CD4-positive, alpha-beta T cell (primary cell): ENCODE measurements at places on chromosomes 3 and 15. TPM values are rescaled to one million over a fixed set of nuclear protein-coding genes. Genes with fewer than 3 reads are reported as not detected.

DNA sequence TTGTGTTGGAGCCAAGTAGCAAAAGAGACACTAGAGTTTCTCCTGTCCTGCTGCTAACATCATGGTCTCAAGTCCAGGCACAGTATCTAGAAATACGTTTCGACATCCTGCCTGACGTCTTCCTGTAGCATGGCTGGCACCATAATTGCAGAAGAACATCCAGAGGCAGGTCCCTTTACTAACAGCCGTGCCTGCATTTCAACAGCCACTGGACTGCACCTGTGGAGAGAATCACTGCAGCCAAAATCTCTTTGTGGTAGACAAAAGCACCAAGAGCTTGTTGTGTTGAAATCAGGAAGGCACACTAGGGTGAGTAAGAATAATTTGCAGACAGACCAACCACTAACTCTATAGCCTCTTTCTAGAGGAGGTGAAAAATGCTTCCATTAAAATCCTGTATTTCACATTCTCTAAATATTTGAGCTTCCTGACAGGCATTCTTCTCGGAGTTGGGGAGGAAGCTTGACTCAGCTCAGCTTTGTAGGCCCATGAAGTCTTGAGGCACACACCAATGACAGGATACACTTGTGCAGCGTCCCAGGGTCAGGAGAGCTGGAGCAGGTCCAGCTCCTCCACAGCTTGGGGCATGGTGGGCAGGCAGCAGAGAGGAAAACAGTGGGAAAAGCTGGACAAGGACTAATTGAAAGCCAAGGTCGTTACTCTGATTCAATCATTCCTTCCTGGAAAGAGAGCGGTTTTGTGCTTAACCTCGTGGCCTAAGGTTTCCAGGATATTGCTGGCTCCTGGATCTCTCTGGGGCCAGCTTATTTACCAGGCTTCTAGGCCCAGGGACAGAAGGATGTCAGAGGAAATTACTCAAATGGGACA lies 244.9 kb downstream of the FAM43A start:
- no peak for DNase-seq
- no peak overlapping the region for H3K27ac ChIP-seq
- no peak overlapping the region for H3K4me3 ChIP-seq
- no peaks in the 10 kb centered on the region for H3K4me1 ChIP-seq

DNA sequence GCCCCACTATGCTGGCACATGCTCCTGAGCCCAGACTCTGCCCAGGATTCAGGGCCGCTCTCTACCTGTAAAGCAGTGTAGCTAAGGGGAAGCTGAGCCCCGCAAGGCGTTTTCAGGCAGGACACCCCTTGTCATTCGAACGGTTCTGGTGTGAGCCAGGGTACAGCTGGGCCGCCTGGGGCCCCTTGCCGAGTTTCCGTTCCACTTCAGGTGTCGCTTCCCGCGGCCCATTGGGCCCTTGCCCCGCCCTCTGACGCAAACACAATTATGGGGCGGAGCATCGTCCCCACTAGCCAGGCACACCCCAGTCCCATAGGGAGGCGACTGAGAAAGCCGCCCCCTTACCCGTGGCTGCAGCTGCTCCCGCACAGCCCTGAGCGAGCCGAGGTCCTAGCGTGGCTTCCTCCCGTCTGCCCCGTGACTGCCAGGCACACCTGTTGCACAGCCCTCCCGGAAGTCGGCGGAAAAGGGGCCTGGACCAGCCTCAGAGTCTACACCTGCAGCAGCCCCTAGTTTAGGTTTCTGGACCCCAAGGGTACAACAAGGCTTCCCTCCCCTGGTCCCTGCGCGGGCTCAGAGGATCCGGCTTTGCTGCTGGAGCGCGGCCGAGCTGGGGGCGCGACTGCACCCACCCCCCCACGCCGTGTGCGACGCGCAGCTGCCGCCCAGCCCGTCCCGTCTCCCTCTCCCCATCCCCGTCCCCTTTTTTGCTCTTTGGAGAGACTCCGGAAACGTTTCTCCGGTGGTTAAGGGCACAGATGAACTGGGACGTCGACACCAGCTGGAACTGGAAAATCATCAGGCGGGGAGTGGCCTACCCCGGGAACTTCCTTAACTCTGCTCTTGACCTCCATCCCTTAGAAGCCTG lies at the start of gene PLSCR2:
Gene PLSCR2, minus strand, starts transcription at position 412 of the 868 bp plus-strand sequence. CDS start 9,657 bp downstream, outside the sequence.
- H3K27ac ChIP-seq: peak within 1 kb of the TSS; percentile 32
- peak; percentile 69 for DNase-seq
- H3K36me3 ChIP-seq: no peaks in the 10 kb centered on the region
- no peaks in the 10 kb centered on the region for H3K27me3 ChIP-seq

GRCh38 chr15:100565591-100565990 lies 36.4 kb downstream of the LINS1 start:
- H3K27ac ChIP-seq: no peak overlapping the region
- H3K4me3 ChIP-seq: no peak overlapping the region
- peaks cover 5% of the 10 kb centered on the region for H3K4me1 ChIP-seq
- no peak for DNase-seq
- no peaks in the 10 kb centered on the region for H3K27me3 ChIP-seq
- H3K36me3 ChIP-seq: peaks cover 23% of the 10 kb centered on the region

- DNase-seq: no peak
- no peak overlapping the region for H3K27ac ChIP-seq
- H3K4me1 ChIP-seq: peaks cover 4% of the 10 kb centered on the region
- H3K36me3 ChIP-seq: peaks cover 13% of the 10 kb centered on the region
- no peaks in the 10 kb centered on the region for H3K27me3 ChIP-seq
Measured at GRCh38 chr3:4722103-4722502, 229.0 kb downstream of the ITPR1 start.

DNA sequence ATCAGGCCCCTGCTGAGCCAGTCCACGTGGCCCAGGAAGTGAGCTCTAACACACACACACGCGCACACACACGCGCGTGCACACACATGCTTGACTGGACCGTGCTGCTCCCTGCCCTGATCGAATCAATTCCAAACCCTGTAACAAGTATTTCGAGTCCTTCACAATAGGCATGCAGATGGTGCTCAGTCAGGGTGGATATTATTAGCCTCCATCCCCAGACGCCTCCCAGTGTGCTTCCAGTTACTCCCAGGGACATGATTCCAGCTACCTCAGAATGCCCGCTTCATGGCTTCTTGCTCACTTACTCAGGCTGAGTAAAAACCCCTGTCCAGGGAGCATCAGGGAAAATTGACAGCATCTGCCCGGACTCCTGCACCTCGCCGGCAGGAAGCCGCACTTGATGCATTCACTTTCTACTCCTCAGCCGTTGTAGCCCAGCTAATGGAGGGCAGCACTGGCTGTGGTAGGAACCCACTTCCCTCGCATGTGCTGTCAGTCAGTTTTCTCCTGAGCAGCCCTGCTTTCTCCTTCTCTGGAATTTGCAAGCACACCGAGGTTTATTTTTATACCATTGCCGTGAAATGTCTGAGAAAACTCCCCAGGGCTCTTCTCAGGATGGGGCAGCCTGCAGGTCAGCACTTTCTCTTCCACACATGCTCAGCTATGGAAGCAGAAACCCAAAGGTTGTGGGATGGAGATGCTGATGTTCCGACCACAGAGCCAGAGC lies 126.1 kb upstream of the ABHD17C start:
- H3K4me3 ChIP-seq: no peak overlapping the region
- peaks cover 13% of the 10 kb centered on the region for H3K27me3 ChIP-seq
- no peak overlapping the region for H3K27ac ChIP-seq
- no peaks in the 10 kb centered on the region for H3K4me1 ChIP-seq
- H3K36me3 ChIP-seq: no peaks in the 10 kb centered on the region

DNA sequence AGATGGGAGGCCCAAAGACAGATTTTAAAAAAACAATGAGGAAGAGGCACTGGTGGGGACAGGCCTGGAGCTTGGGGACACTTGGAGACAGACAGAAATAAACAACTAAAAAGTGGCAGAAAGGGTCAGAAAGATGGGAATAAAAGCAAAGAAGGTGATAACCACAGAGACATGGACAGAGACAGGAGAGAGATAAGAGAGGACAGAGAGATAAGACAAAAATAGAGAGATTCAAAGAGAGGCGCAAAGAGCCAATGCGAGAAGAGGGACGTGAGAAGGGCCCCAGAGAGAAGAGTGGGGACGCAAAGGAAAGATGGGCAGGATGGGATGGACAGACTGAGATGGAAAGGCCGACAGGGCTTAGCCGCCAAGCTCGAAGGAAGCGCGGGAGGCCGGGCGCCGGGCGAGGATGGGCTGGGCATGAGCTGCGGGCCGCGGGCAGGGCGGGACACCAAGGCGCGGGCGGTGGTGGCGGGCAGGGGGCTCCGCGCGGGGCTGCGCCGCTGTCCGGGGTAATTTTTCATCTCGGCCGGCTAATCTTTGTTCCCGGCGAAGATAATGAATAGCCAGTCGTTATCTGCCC lies 3.1 kb upstream of the GATA2 start:
- H3K27me3 ChIP-seq: peaks cover 49% of the 10 kb centered on the region
- no peak for DNase-seq

DNA sequence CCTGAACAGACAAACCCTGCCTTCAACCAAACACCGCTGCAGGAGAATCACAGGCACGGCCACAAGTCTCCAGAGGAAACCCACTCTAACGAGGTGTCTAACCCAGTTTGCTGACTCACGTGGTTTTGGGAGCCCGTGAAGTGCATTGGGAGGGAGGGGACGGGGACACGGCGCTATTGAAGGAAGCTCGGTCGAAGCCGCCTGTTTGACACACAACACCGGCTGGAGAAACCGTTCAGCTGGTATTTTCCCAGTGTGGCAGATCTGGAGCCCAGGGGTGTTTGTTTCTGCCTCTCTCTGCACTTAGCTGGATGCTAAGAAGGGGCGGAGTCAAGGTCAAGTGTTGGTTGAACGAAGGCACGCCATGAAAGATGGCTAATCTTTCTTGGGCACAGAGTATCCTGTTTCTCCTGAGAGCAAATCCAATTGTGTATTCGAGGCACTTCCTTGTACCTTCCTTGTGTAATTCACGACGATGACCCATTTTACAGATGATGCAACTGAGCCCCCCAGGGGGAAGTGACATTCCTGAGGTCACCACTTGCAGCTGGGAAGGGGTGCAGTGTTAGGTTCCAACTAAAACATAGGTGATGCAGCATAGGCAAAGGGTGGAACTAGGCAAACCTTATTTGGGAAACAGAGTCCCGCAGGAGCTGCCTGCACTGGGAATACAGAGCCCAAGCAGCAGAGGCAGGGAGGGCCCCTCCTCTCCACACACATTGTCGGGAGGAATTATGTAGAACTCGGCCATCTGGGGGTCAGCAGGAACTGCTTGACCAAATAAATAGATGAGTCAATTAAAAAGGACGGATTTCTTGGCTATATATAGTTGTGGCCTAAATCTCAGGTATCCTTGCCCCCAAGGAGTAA lies 22.5 kb downstream of the SLC6A6 start:
- H3K27me3 ChIP-seq: no peaks in the 10 kb centered on the region
- H3K27ac ChIP-seq: peak overlapping the region; percentile 8
- H3K4me1 ChIP-seq: peaks cover 84% of the 10 kb centered on the region
- peak; percentile 50 for DNase-seq

- DNase-seq: no peak
- no peak overlapping the region for H3K4me3 ChIP-seq
- no peaks in the 10 kb centered on the region for H3K36me3 ChIP-seq
- no peaks in the 10 kb centered on the region for H3K27me3 ChIP-seq
- no peak overlapping the region for H3K27ac ChIP-seq
- no peaks in the 10 kb centered on the region for H3K4me1 ChIP-seq
Measured at GRCh38 chr3:30227571-30228301, 378.7 kb upstream of the TGFBR2 start.

DNA sequence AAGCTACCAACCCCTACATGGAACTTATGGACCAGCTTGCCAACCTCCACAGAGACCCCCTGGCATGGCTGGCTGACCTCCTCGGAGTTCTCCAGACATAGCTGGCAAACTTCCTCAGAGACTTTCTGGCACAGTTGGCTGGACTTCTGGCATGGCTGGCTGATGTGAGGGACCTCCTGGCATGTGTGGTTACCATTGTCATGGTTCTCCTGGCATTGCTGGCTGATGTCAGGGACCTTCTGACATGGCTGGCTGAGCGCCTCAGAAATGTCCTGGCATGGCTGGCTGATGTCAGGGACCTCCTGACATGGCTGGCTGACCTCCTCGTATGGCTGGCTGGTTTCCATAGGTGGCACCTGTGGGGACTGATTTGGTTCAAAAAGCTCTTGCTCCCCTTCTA lies 17.5 kb downstream of the MAP1A start:
- H3K36me3 ChIP-seq: peaks cover 12% of the 10 kb centered on the region
- H3K4me1 ChIP-seq: no peaks in the 10 kb centered on the region
- no peak for DNase-seq
- H3K27me3 ChIP-seq: no peaks in the 10 kb centered on the region

DNA sequence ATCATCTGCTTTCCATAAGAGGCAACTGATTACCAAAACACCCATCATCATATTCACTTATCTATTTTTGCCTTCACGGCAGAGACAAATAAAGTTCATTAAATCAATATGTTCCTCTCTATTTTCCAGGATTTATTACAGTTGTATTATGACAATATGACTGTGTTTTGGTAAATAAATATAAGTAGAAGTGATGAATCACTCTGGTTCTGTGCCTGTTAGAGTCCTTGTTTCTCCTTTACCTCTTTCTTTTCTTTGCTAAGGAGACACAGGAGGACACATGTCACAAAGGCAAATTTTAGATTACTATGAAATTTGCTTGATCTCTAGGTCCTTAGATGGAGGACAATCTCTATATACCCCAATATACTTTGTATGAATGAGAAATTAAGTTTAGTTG lies 152.6 kb upstream of the PLSCR5 start:
- H3K4me3 ChIP-seq: no peak overlapping the region
- no peak for DNase-seq
- H3K27ac ChIP-seq: no peak overlapping the region

Gene BFSP2
- not detected for total RNA-seq

Gene TGM5
- not detected for total RNA-seq

Gene NR2E3
- not detected for total RNA-seq

Gene EPHB3
- 0.22 TPM for total RNA-seq

Gene SLC51A
- total RNA-seq: not detected

Gene SPINT1
- 1.0 TPM for total RNA-seq
